ENCODE measurements at places on chromosomes 7 and 10.

DNA sequence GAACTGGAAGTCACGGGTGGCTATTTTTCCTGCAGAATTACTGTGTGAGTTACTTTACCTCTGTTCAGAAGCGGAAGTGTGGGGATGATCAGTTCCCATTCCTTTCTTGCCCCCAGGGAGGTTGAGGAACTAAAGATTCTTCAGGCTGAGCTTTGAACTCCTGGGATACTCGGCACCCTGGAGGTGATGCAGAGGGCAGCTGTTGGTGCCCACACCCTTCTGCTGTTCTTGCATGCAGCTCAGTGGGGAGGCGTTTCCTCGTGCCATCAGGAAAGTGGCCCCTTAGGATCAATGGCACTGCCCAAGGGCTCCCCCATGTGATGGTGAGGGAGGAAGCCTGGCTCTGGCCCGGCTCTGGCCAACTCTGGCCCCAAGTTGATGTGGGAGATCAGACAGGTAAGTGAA is 44.7 kb upstream of the MXI1 start:
- no peak for DNase-seq

- DNase-seq = no peak
Measured at GRCh38 chr7:155844019-155844453, 31.8 kb upstream of the SHH start.

DNA sequence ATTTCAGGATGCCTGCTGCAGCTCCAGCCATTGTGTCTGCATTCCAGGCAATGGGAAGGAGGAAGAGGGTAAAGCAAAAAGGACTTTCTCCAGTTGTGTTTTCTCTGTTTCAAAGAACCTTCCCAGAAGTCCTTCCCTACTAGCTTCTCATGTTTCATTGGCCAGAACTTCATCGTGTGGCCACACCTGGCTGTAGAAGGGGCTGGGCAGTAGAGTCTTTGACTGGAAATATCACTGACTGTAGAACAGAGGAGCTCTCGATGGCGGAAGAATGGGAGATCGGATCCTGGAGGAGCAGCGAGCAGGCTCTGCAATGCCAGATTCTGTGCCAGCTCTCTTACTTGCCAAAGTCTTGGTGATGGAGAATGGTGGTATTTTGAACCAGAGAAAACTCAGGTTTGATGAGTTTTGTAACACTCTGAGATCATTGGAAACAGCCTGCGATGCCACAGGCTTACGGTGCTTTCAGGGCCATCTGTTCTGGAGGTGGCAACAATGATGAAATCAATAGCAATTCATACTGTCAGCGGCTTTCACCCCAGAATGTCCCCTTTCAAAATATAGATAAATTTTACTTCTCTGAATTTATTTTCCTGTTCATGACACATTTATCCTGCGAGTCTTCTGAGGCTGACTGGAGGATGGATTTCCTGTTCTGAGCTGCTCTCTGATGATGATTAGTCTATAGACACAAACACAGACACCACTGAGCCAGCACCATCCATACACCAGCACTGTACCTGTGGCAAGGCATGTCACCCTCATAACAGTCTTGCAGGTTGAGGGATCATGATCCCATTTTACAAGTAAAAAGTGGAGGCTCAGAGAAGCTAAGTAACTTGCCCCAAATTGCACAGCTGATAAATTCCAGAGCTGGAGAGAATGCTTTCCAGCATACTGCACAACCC is 204.2 kb downstream of the EMX2 start:
- DNase-seq = no peak

GRCh38 chr10:89241486-89242344 is 9.9 kb downstream of the LIPA start:
- DNase-seq = no peak

GRCh38 chr10:12965571-12965970 is 35.9 kb downstream of the CCDC3 start:
- no peak for DNase-seq

DNA sequence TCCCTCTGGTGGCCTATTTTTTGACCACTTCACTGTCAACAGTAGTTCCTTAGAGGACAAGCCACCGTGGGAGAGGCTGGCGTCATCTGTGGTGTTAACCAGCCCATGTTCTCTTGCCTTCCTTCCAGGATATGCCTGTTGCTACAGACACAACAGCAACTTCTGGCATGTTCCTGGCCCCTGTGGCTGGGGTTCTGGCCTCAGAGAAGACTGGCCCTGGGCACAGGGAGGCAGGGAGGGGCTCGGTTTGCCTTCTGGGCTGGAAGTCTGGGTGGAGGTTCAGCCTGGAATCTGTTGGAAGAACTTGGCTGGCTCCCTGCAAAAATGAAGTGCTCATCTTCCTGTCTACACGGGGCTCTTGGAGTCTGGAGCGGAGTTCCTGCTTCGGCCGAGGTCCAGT is 25.7 kb downstream of the GOLGA7B start:
- no peak for DNase-seq

DNA sequence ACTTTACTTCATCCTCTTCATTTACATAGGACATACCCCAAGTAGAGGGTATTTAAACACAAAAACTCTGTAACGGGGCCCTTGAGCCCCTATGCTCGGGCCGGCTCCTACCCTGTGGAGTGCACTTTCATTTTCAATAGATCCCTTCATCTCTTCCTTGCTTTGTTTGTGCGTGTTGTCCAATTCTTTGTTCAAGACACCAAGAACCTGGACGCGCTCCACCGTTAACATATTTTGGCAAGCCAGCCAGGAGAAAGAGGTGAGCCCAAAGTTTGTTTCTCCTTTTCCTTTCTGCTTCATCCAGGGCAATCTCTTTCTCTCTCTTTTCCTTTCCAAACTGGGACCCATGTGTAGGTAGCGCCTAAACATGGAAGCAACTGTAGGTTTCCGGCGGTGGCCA is 26.0 kb upstream of the BNIP3 start:
- DNase-seq = no peak

DNA sequence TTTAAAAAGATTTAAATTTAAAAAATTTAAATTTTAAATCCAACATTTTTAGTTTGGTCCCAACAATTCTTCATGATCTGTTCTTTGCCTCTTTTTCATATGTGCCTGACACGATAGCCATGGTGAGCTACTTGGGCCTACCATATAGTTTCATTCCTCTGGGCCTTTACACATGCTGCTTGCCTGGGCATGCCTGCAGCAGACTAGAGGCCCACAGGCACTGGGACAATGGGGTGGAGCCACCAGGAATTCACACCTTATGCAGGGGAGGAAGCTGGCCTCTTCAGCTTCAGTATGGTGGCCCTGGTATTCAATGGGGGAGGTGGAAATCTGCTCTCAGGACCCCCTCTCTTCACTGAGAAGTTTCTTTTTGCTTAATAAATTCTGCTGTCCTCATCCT is 37.8 kb upstream of the ZNF365 start:
- DNase-seq = no peak

GRCh38 chr10:122663516-122664130 is 36.0 kb downstream of the C10orf120 start:
- DNase-seq = no peak

DNA sequence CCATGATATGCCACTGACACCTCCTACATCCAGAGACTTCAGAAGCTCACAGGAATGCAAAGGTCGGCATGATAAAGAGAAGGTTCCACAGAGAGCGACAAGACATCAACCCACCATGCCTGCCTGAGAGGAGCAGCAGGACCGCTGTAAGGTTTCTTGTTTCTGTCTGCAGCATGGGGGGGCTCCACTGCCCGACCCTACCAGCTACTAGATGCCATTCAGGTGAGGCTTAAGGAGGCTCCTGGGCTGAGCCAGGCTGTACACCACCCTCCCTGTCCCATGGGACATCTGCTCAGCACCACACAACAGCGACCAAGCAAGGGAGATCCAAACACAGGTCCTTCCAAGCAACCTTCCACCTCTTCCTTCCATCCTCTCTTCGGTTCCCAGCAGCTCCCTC is 234.6 kb downstream of the TNS3 start:
- no peak for DNase-seq
